ENCODE measurements at places on chromosomes 16 and 17.

DNA sequence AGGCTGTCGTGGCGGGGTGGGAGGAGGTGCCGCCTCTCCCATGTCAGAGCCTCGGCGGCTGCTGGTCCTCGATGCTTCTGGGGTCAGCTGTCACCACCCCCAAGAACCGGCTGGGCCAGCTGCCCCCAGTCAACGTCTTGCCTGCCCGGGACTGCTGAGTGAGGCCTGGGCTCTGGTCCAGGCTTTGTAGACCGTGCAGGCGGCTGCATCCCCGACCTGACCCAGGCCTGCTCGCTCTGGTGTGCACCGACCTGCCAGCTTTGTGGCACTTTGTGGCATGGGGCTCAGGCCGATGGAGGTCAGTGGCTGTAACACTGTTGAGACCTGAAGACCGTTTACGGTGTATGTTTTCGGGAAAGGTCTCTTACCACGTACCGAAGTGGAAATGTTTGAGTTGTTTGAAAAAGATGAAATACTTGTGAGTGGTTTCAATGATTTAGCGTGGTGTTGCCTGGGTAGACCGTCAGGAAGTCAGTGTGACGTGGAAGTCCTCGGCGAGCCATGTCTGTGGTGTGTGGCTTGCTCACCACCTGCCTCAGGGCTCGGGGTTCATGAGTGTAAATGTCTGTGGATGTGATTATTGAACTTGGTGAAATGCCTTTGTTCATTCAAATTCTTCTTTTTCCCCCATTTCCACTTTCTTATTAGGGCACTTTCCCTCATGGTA, 53.2 kb upstream of the ZNF750 start:
- no peak for DNase-seq

DNA sequence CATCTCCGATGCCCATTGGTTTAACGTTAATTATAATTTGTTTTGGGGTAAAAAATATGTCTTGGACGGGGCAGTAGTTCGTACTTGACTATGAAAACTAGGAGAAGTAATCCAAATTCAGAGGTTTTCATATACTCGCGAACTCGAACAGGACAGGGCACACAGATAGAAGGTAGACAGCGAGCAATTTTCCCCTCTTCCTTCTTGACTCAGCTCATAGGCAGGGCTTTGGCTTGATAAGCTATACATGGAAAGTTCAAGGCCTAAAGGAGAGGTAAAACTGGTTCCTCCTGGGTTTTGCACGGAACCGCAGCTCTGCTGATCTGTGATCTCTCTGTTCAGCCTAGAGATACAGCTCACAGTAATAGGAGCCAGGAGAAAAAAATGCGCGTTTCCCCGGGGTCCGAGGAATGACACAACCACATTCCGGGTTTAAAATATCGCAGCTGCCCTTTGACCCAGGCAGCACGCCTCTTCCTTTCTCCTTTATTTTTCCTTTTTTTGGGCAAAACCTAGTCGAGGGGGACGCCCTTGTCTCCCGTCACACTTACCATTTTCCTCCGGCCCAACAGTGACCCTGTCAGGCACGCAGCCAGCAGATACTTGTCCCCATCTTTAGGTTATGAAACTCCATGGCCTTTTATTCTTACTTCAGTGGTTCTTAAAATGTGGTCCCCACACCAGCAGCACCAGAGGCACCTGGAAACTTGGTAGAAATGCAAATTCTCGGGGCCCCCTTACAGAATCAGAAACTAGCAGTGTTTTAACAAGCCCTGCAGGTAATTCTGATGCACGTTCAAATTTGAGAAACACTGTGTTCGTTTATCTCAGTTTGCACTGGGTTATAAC, 1.7 kb upstream of the LASP1 start:
- DNase-seq, result peak; percentile 84

- DNase-seq, result no peak
These were observed 769.0 kb downstream of the KCNJ2 start for GRCh38 chr17:70938336-70938735.

DNA sequence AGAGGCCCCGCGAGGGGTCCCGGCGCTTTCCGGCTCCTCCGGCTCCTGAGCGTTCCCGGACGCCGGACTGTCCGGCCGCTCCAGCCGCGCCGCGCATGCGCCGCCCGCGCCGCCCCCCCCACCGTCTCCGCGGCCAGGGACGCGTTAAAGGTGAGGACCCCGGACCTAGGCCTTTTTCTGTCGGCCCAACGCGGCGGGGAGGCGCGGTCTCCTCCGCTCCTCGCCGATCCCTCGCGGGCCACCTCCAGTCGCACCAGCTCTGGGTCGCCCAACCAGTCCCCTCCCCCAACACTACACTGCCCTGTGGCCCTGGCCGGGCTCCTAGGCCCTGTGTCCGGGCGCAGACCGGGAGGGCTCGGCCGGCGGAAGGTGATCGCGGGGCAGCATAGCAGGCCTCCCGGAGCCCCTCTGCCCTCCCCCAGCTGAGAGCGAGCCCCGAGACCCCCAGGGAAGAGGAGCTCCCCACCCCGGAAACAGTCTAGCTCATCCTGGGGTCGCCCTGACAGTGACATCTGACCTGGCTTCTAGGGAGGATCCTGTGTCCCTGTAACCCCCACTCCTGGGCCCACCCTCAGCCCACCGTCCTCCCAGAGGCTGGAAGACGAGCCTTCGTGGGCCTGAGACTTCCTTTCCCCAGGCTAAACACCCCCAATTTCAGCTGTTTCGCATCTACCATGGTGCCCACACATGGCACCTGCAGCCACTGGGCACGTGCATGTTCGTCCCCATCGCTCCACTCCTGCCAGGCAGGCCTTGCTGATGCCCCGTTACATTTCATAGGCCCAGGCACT, 14.7 kb upstream of the BCAR1 start:
- DNase-seq, result peak; percentile 82

DNA sequence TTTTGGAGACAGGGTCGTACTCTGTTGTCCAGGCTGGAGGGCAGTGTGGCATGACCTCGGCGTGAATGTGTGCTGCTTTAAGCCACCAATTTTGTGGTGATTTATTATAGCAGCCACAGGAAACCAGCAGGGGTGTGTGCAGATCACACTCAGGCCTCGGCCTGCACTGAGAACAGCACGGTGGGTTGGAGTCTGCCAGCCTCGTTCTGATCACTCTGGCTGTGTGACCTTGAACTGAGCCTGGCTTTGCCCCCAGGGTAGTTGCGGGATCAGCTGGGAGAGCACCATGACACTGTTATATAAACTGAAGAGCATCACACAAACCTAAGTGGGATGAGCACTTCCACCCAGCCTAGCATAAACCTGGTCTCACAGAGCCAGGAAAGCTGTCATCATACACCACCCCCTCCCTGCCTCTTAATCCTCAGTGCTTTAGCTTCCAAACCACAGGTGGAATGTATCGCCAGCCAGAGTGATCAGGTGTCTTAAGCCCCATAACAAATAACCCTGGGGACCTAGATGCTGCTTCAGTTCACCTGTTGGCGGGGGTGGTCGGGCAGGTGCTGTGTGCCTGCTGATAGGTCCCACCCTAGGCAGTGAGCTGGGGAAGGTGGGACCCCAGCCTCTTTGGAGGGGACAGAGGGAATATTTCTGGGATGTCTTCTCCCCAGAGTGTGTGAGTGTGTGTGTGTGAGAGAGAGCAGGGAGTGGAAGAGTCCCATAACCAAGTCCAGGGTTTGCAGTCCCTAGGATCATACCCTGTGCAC, 28.6 kb upstream of the NDRG4 start:
- DNase-seq, result no peak

DNA sequence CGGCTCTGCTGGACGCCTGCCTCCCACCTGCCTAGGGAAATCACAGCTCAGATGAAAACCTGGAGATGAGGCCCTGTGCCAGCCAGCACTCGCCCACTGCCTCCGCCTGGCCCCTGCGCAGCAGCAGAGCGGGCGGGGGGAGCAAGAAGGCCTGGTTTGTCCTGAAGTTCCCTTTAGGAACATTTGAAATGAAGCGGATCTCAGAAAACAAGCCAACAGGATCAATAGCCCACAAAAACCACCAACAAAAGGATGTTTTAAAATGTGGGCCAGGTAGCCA, 48.0 kb downstream of the RBFOX3 start:
- no peak for DNase-seq
